Stimulated activated CD4-positive, alpha-beta T cell treated with anti-CD3 and anti-CD28 coated beads, Interleukin-15, amount 100 ng/mL, for 1 hour (primary cell): ENCODE measurements at places on chromosomes 2 and 18.

GRCh38 chr2:127110985-127111384, 4.0 kb upstream of the BIN1 start:
- no peak for DNase-seq

GRCh38 chr2:225670111-225670974, 270.8 kb downstream of the NYAP2 start:
- no peak for DNase-seq

GRCh38 chr18:25614168-25614567, 262.2 kb upstream of the ZNF521 start:
- no peak for DNase-seq

GRCh38 chr18:34697891-34698290, 12.2 kb upstream of the DTNA start:
- no peak for DNase-seq
